Cardiac ventricle fibroblast (primary cell): ENCODE measurements at places on chromosomes 3 and 15. TPM values are rescaled to one million over a fixed set of nuclear protein-coding genes. Genes with fewer than 3 reads are reported as not detected.

The TMCC1 gene
- total RNA-seq: 18.1 and 18.2 TPM in 2 replicates

The STAC gene
- 0.05 TPM in 1 of 2 replicates, not detected in the other for total RNA-seq

The PTH1R gene
- 8.4 and 12.4 TPM in 2 replicates for total RNA-seq

The KBTBD12 gene
- total RNA-seq: not detected in 2 replicates

The NTRK3 gene
- total RNA-seq: 1.6 and 2.0 TPM in 2 replicates

The IMPG2 gene
- 0.20 and 0.37 TPM in 2 replicates for total RNA-seq

The NEIL1 gene
- 3.5 and 7.2 TPM in 2 replicates for total RNA-seq

The DUOX2 gene
- total RNA-seq: not detected in 2 replicates

The CASR gene
- total RNA-seq: not detected in 2 replicates

The OCA2 gene
- total RNA-seq: not detected in 2 replicates

The OR4F6 gene
- not detected in 2 replicates for total RNA-seq

The CNTN3 gene
- not detected in 2 replicates for total RNA-seq

The SGO1 gene
- 1.9 TPM in 2 replicates for total RNA-seq

The HDC gene
- not detected in 2 replicates for total RNA-seq

The TRAIP gene
- total RNA-seq: 1.1 and 7.3 TPM in 2 replicates

The AMIGO3 gene
- total RNA-seq: 0.31 and 0.54 TPM in 2 replicates

The ZNF385D gene
- 2.0 and 10.3 TPM in 2 replicates for total RNA-seq

The OXTR gene
- total RNA-seq: 0.15 and 3.2 TPM in 2 replicates

The KCNMB3 gene
- total RNA-seq: 0.37 and 1.1 TPM in 2 replicates

The GOLGA8Q gene
- total RNA-seq: 0.06 and 0.78 TPM in 2 replicates

The DPPA2 gene
- total RNA-seq: not detected in 2 replicates

The GABRG3 gene
- not detected in 2 replicates for total RNA-seq

The GNAT1 gene
- total RNA-seq: not detected in 2 replicates

The ACTRT3 gene
- total RNA-seq: 4.5 and 6.4 TPM in 2 replicates

The UCN2 gene
- 0.31 and 0.64 TPM in 2 replicates for total RNA-seq

The CFAP92 gene
- total RNA-seq: not detected in 2 replicates

The LOXL1 gene
- 340 and 410 TPM in 2 replicates for total RNA-seq

The FBXL22 gene
- total RNA-seq: 0.59 TPM in 1 of 2 replicates, not detected in the other

The POLQ gene
- total RNA-seq: 0.19 and 0.68 TPM in 2 replicates

The BCHE gene
- 1.9 and 2.9 TPM in 2 replicates for total RNA-seq

The KBTBD13 gene
- total RNA-seq: not detected in 2 replicates

The NRROS gene
- 0.59 and 1.5 TPM in 2 replicates for total RNA-seq

The DISP2 gene
- 0.10 and 0.19 TPM in 2 replicates for total RNA-seq

The SV2B gene
- total RNA-seq: 0.87 and 0.93 TPM in 2 replicates

The GOLGA8G gene
- total RNA-seq: not detected in 2 replicates

The CFAP44 gene
- 1.5 and 3.8 TPM in 2 replicates for total RNA-seq

The GOLGA6A gene
- not detected in 2 replicates for total RNA-seq

The PCYT1A gene
- 40.6 and 64.1 TPM in 2 replicates for total RNA-seq

The FBLN2 gene
- 586 and 593 TPM in 2 replicates for total RNA-seq

The GALNT15 gene
- total RNA-seq: 27.9 and 31.0 TPM in 2 replicates

The NANOGP8 gene
- not detected in 2 replicates for total RNA-seq

The RTP3 gene
- total RNA-seq: not detected in 2 replicates

The KBTBD8 gene
- 0.24 and 0.31 TPM in 2 replicates for total RNA-seq

The AGBL1 gene
- total RNA-seq: not detected in 2 replicates

The CISH gene
- 3.5 and 4.7 TPM in 2 replicates for total RNA-seq

The FMN1 gene
- total RNA-seq: 0.19 and 1.3 TPM in 2 replicates

The CPLX3 gene
- not detected in 2 replicates for total RNA-seq

The BDH1 gene
- 0.94 and 3.7 TPM in 2 replicates for total RNA-seq

The SUCNR1 gene
- not detected in 2 replicates for total RNA-seq

The PLD1 gene
- total RNA-seq: 16.7 and 25.8 TPM in 2 replicates

The MGLL gene
- total RNA-seq: 9.4 and 9.6 TPM in 2 replicates

The CCR8 gene
- not detected in 2 replicates for total RNA-seq

The MEGF11 gene
- total RNA-seq: not detected in 2 replicates

The ZIC4 gene
- not detected in 2 replicates for total RNA-seq

The RCCD1 gene
- total RNA-seq: 8.9 and 9.1 TPM in 2 replicates

The LNP1 gene
- 2.6 and 5.8 TPM in 2 replicates for total RNA-seq

The TRPC1 gene
- 12.5 and 14.2 TPM in 2 replicates for total RNA-seq

The SUSD5 gene
- total RNA-seq: 1.6 and 2.2 TPM in 2 replicates
